ENCODE measurements at places on chromosomes 5 and 9. TPM values are rescaled to one million over a fixed set of nuclear protein-coding genes. Genes with fewer than 3 reads are reported as not detected.

DNA sequence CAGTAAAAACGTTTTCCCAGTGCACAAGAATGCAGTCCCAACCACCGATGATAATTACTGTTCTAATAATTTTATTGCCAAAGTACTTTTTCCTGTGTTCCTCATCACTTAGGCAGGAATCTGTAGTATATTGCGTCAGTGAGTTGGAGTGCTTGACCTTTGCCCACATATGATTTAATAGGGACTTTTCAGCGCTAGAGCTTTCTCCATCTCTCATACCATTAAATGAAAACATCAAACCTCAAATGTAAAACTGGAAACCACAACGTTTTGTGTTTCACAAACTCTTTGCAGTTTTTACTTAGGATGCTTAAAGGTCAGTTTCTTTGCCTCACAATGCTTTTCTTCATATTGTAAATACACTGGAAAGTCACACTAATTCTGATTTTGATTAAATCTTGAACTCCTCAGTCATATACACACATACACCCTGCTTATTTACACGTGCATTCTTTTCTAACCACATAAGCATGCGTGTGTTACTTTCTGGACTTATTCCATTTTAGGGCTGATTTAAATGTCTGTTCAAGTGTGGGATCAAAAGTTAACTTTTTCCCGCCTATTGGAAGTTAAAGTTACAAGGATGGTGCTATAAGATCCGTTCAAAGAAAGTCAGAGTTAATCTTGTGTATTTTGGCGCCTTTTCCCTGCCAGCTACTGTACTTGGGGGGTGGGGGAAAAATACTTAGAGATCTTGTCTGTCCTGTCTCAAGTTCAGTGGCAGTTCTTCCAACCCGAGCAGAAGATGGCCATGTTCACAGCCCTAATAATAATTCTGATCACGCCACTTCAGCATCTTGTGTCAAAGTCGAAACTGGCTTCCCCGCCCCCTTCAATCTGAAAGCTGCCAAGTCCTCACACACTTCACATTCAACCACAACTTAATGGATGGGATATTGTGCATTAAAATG lies 6.6 kb upstream of the NFIB start:
- peak overlapping the region; percentile 79 for H3K4me3 ChIP-seq
- peak overlapping the region; percentile 98 for H3K27ac ChIP-seq
- H3K27me3 ChIP-seq = no peaks in the 10 kb centered on the region
- no peaks in the 10 kb centered on the region for H3K36me3 ChIP-seq
- peaks cover 65% of the 10 kb centered on the region for H3K4me1 ChIP-seq
- DNase-seq = peak; percentile 60

The SFXN1 gene
- total RNA-seq = 13.1 TPM

GRCh38 chr5:131379723-131380122 lies 115.9 kb downstream of the CDC42SE2 start:
- no peak for DNase-seq
- peak overlapping the region; percentile 56 for H3K27ac ChIP-seq
- H3K4me3 ChIP-seq = no peak overlapping the region
- H3K36me3 ChIP-seq = no peaks in the 10 kb centered on the region
- H3K27me3 ChIP-seq = no peaks in the 10 kb centered on the region

The ISL1 gene
- total RNA-seq = not detected

The PRUNE2 gene
- 10.1 TPM for total RNA-seq

The CAVIN4 gene
- total RNA-seq = 14.5 TPM

The IRX2 gene
- total RNA-seq = not detected

- no peaks in the 10 kb centered on the region for H3K27me3 ChIP-seq
- H3K4me1 ChIP-seq = no peaks in the 10 kb centered on the region
- no peak overlapping the region for H3K4me3 ChIP-seq
- no peak for DNase-seq
- no peak overlapping the region for H3K27ac ChIP-seq
Measured at GRCh38 chr9:462606-463005, 247.9 kb downstream of the DOCK8 start.

- DNase-seq = no peak
- no peak overlapping the region for H3K27ac ChIP-seq
- no peaks in the 10 kb centered on the region for H3K27me3 ChIP-seq
- H3K4me3 ChIP-seq = no peak overlapping the region
- H3K4me1 ChIP-seq = no peaks in the 10 kb centered on the region
Measured at GRCh38 chr5:4294878-4295277, 699.2 kb downstream of the IRX1 start.

The NUTM2F gene
- not detected for total RNA-seq

GRCh38 chr5:133360693-133361472 lies 251.5 kb downstream of the FSTL4 start:
- no peaks in the 10 kb centered on the region for H3K36me3 ChIP-seq
- no peaks in the 10 kb centered on the region for H3K27me3 ChIP-seq
- H3K4me1 ChIP-seq = peaks cover 11% of the 10 kb centered on the region
- H3K4me3 ChIP-seq = no peak overlapping the region
- no peak for DNase-seq

GRCh38 chr5:10704949-10705621 lies 55.9 kb downstream of the DAP start:
- H3K27ac ChIP-seq = no peak overlapping the region
- no peaks in the 10 kb centered on the region for H3K4me1 ChIP-seq
- no peaks in the 10 kb centered on the region for H3K27me3 ChIP-seq
- no peak overlapping the region for H3K4me3 ChIP-seq
- H3K36me3 ChIP-seq = no peaks in the 10 kb centered on the region
- DNase-seq = no peak

The PIP5K1B gene
- total RNA-seq = 1.2 TPM

DNA sequence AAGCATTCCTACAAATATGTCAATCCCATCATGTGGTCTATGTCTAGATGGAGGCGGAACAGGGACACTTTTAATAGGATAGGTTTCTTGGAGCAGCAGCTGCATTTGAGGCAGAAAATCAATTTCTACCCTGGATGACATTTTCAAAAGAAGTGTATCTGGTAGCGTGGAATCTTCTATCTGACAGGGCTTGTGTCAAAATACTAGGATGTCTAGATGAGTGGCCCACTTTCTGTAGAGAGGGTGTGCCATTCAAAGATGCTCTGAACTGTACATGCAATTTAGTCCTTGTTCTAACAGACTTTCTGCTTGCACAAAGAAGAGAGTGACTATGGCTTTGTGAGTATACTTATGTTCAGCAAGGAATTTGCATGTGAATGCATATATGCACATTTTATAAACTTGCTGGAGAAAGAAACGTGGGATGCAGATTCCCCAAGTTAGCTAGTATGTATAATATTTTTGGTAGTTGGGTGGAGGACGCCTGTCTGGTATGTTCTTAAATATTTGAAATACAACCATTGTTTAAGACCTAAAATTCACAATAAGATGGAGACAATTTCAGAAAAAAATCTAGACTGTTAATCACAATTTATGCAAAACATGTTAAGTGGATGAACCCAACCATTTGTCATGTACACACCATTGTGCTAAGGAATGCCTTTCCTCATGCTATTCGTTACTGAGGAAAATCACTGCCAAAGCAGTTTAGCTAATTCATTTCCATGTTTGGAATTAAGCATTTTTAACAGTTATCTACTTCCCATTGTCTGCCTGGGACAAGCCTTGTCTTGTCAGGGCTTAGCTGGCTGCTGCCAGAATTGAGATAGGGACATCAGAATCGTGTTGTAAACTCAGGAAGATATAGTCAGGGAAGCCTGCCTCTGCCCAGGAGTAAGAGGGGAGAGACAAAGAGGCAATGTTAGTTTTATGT lies 129.1 kb upstream of the MEF2C start:
- peaks cover 18% of the 10 kb centered on the region for H3K4me1 ChIP-seq
- no peak overlapping the region for H3K27ac ChIP-seq
- DNase-seq = no peak
- no peaks in the 10 kb centered on the region for H3K36me3 ChIP-seq
- H3K4me3 ChIP-seq = no peak overlapping the region

DNA sequence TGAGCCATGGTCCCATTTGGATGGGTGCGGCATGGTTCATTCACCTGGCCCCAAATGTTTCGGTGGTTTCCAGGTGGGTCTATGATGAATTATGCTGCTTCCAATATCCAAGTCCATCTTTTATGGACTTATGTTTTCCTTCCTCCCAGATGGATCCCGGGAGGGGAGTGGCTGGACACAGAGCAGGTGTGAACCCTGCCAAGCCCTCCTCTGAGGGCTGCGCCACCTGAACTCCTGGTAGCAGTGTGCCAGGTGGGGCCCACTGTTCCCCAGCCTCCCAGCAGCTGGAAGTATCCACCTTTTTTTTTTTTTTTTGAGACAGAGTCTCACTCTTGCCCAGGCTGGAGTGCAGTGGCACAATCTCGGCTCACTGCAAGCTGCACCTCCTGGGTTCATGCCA lies 42.9 kb downstream of the WNK2 start:
- no peak overlapping the region for H3K4me3 ChIP-seq
- H3K27me3 ChIP-seq = no peaks in the 10 kb centered on the region
- DNase-seq = no peak
- no peaks in the 10 kb centered on the region for H3K36me3 ChIP-seq

DNA sequence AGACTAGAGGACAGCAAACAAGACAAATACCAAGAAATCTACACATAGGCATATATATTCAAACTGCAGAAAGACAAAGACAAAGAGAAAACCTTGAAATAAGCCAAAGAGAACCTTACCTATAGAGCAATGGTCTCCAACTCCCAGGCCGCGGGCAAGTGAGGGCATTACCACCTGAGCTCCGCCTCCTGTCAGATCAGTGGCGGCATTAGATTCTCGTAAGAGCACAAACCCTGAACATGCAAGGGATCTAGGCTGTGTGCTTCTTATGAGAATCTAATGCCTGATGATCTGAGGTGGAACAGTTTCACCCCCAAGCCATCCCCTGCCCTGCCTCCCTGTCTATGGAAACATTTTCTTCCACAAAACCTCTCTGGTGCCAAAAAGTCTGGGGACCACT lies 101.0 kb upstream of the MRPS30 start:
- no peak overlapping the region for H3K4me3 ChIP-seq
- no peaks in the 10 kb centered on the region for H3K27me3 ChIP-seq
- no peaks in the 10 kb centered on the region for H3K36me3 ChIP-seq
- no peak for DNase-seq
- no peaks in the 10 kb centered on the region for H3K4me1 ChIP-seq

GRCh38 chr9:134621558-134622110 lies 20.0 kb upstream of the COL5A1 start:
- H3K27ac ChIP-seq = no peak overlapping the region
- peaks cover 15% of the 10 kb centered on the region for H3K27me3 ChIP-seq
- no peak for DNase-seq
- no peak overlapping the region for H3K4me3 ChIP-seq
- no peaks in the 10 kb centered on the region for H3K4me1 ChIP-seq

The SLC4A9 gene
- total RNA-seq = not detected

- H3K27me3 ChIP-seq = no peaks in the 10 kb centered on the region
- no peak overlapping the region for H3K4me3 ChIP-seq
- H3K27ac ChIP-seq = peak overlapping the region; percentile 83
- H3K36me3 ChIP-seq = peaks cover 38% of the 10 kb centered on the region
Measured at GRCh38 chr5:151318850-151319732, 15.5 kb upstream of the SLC36A3 start.

- no peak for DNase-seq
- no peak overlapping the region for H3K27ac ChIP-seq
- no peaks in the 10 kb centered on the region for H3K36me3 ChIP-seq
- no peak overlapping the region for H3K4me3 ChIP-seq
Measured at GRCh38 chr5:35924950-35925722, 13.3 kb downstream of the CAPSL start.

- no peak for DNase-seq
- no peaks in the 10 kb centered on the region for H3K27me3 ChIP-seq
- no peaks in the 10 kb centered on the region for H3K36me3 ChIP-seq
- no peak overlapping the region for H3K4me3 ChIP-seq
- H3K27ac ChIP-seq = no peak overlapping the region
Measured at GRCh38 chr5:134982230-134982629, 14.5 kb downstream of the CATSPER3 start.

DNA sequence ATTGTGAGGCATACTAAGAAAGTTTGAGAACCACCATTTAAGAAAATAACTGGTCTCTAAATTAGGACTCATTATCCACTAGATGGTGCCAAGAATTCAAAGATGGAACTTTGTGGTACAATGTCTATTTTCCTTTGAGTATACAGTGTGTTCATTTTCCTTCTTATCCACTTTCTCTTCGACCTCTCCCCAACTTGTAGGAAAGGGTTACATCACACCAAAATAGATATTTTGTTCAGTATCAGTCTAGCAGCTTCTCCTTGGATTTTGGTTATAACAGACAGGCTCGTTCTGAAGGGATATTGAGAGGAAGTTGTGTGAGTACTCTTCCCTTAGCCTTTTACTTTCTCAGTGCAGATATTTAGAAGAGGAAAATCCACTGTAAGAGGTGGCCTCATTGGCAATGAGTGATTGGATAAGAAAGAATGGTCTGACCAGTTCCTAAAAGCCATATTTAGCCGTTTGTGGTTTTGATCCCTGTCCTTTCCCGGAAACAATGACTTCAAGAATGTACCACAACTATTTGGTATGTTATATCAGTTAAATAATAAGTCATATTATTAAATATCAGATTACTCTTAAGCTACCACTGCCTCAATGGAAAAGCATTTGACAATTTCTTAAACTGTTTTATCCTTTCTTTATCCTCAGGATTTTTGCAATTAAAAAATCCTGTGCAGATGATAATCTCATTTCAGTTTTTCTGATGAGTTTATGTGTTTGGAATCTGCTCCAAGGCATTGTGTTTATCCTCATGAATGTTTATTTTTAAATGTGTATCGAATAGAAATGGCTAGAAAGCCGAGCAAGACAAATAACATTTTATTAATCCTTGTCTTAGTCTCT lies 69.0 kb upstream of the GRAMD2B start:
- no peak for DNase-seq
- H3K27me3 ChIP-seq = no peaks in the 10 kb centered on the region
- H3K36me3 ChIP-seq = no peaks in the 10 kb centered on the region
- H3K4me1 ChIP-seq = peaks cover 7% of the 10 kb centered on the region
- H3K4me3 ChIP-seq = no peak overlapping the region

GRCh38 chr5:149125386-149125891 lies 15.9 kb upstream of the ABLIM3 start:
- no peaks in the 10 kb centered on the region for H3K27me3 ChIP-seq
- H3K36me3 ChIP-seq = no peaks in the 10 kb centered on the region

DNA sequence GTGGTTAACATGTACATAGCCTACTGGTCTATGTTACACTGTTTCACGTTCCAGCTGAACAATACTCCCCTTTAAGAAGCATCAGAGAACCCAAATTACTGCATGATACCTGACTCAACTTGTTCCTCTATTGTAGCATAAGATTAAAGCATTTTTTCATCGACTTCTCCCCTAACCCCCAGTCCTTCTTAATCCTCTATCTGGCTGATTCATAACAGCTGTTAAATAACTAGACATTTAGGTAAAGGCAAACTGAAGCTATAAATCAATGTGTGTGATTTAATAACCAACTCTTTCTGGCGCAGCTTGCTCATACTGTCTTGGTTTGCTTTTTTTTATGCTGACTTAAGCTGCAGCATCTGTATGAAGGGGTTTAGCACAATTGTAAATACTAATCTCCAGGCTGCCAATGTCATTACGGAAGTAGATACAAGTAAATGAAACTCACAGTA lies 94.2 kb upstream of the MTAP start:
- no peak overlapping the region for H3K4me3 ChIP-seq
- no peak for DNase-seq
- no peaks in the 10 kb centered on the region for H3K27me3 ChIP-seq
- no peak overlapping the region for H3K27ac ChIP-seq
- no peaks in the 10 kb centered on the region for H3K36me3 ChIP-seq

Measured in gastrocnemius medialis (tissue), 4 donors.